ENCODE measurements at places on chromosomes 4 and X.

DNA sequence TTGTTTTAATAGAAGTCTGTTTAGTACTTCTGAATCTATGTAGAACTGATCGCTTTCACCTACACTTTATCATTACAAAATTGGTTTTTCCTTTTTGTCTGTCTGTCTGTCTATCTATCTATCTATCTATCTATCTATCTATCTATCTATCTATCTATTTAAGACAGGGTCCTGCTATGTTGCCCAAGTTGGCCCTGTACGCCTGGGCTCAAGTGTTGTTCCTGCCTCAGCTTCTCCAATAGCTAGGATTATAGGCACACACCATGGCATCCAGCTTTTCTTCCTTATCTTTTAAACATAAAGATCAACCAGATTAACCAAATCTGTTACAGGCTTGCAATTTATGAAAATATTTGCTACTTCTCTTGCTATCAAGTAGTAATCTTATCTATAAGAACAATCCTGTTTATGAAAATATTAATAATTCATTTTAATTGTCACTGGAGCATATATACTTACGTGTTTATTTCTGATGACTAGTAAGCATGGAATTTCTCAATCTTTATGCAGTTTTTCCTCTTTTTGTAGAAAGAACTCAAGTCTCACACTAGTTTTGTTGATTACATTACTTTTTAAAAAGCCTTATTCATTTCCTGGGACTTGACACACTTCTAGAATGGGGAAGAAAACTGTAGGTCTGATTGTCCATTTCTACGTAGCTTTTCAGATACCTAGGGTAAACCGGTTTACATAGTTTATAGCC is 24.5 kb downstream of the KIAA0232 start:
- no peak for DNase-seq

GRCh38 chr4:47468706-47469365 is 5.3 kb upstream of the COMMD8 start:
- DNase-seq = no peak

- no peak for DNase-seq
These were observed 21.0 kb upstream of the RHOXF2 start for GRCh38 chrX:120137439-120137838.

DNA sequence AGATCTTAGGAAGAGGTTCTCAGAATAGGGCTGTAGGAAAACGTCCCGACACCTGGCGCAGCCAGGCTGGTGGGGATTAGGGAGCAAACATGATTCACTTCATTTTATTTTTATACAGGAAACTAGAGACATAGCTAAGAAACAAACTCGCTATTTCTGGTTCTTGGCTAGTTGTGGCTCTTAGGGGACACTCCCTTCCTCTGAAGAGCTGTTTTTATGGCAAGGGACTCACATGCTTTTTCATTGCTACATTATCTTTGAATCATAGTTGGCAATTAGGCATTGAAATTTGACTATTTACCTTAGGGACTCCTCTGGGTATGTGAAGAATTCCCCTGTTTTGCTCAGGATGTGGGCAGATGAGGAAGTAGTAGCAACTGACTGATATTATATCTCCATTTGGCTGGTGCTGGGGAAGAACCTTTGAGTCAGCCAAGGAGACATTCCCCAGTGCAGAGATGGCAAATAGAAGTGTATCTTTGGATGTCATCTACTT is 174.5 kb downstream of the SMIM20 start:
- DNase-seq = no peak

DNA sequence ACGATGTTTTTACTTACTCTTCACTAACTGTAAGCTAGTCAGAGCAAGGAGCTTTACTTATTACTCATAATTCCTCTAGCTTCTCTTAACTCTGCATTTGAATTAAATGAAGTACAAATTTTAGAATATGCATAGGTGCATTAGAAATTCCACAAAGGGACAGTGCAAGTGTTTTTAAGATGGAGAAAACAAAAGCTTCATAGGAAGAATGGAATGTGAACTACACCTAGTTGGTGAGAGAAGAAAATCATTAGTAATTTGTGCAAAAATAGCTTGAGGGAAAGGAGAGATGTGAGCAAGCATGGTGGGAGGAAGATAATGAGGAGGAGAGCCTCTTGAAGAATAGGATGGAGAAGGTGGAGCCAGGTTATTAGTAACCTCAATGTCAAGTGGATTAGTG is 77.5 kb upstream of the SMARCA5 start:
- DNase-seq = no peak

DNA sequence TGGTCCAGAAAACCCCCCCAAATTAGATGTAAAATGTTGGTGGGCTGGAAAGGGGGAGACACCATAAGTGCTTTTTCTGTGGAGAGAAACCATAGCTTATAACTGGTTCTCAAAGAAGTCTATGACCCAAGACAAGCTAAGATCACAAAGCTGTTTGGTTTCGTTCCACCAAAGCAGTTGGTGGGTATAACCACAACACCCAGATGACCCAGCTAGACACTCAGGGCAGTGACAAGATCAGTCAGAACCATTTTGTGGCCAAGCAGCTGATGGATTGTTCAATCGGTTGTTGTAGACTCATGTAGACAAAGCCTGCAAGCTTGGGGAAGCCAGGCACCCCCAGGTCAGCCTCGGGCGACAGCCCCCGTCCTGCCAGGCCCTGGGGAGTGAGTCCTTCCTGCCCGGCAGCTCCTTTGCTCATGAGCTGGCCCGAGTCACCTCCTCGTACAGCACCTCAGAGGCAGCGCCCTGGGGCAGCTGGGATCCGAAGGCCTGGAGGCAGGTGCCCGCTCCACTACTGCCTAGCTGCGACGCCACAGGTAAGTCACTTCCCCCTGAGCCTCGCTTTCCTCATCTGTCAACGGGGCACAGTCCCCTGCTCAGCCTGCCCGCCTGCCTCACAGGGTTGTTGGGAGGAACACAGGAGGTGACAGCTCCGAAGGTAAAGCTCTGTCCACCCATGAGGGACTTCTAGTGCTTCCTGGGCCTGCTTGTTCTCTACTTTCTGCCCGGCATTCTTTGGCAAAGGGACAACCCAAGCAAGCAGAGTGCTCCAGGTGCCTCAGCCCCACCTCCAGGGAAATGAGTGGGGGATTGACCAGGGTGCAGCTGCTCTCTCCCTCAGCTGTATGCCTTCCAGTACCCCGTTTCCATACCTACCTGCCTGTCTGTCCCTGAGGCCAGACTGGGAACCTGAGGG is 65.2 kb upstream of the MTM1 start:
- no peak for DNase-seq

DNA sequence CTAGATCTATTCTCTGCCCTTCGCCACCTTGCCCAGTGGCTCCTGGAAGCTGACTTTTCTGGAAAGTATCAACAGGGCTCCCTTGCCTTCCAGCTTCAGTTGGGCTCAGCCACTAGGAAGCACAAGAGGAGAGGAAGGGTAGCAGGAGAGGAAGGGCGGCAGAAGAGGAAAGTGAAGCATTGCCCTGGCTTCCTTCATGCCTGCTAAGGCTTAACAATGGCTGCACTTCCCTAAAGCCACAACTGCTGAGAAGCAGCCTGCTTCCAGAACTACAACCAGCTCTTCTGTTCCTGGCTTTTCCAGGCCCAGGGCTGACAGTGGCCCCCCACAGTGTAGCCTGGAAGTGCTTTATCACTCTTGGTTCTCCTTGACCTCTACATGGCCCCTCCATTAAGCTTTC is 29.1 kb upstream of the PGM2 start:
- no peak for DNase-seq

GRCh38 chrX:21379991-21380390 is 5.8 kb downstream of the CNKSR2 start:
- DNase-seq = no peak

DNA sequence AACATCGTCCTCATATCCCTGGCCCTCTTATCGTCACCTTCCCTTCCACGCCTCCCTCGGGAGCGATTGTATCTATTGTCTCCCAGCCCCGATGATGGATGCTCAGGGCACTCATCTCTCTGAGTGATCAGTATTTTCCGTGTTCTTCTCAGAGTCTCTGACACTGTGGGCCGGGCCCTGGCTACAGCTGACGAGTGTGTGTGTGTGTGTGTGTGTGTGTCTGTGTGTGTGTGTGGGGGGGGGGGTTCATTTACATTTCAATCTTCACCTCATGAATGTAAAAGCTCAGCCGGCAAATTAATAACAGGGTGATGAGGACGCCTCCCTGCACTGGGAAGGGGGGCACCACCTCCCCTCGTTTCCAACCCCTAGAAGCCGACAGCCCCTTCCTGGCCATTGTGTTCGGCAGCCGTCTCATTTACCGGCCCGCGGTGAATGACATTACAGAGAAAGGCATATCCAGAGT is 159.5 kb downstream of the SHOX start:
- no peak for DNase-seq

DNA sequence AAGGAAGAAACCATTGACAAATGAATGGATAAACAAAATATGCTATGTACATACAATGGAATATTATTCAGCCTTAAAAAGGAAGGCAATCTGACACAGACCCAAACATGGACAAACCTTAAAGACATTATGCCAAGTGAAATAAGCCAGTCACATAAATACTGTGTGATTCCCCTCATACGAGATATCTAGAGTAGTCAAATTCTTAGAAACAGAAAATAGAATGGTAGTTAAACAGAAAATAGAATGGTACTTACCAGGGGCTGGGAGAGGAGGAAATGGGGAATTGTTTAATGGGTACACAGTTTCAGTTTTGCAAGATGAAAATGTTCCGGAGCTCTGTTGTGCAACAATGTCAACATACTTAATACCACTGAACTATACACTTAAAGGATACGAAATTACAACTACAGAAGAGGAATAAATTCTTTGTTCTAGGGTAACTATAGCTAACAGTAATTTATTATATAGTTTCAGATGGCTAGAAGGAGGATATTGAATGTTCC is 47.8 kb upstream of the DUSP21 start:
- DNase-seq = no peak

GRCh38 chr4:5045097-5045496 is 6.2 kb upstream of the STK32B start:
- DNase-seq = no peak

DNA sequence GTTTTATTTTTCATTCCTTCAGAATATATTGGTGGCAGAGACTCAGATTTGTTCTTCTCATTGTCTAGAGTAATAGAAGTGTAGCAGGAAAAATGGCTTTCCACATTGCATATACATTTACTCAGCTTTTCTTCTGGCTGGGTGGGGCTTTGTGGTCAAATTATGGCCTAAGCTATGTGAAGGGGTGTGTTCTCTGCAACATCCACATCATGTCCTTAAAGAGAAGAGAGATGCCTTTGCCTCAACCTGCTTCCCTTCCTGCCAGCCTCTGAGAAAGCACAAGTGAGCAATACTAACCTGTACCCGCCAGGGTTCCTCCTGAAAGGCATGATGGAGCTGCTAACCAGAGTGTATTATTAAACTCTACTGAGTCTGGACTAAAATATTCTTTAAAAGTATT is 695.6 kb upstream of the FAM241A start:
- no peak for DNase-seq

GRCh38 chr4:47598320-47598719 is 113.2 kb downstream of the ATP10D start:
- DNase-seq = no peak

GRCh38 chr4:34469516-34469915 is 1774.8 kb downstream of the ARAP2 start:
- no peak for DNase-seq

DNA sequence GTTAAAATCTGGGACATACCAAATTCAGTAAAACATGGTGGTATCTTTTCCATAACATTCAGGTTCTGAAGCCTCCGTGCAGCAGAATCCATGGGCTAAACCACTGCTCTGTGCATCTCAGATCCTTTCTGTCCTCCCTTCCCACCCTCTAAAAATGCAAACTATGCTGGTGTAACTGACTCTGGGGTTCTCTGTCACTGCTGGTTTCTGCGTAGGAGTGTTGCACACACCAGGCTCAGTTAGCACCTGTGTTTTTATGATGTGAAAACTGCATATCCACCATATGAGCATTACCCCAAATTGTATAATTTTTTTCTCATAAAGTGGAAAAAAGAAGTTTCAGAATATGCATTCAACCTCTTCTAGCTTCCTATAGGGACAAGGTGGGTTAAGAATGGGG is 22.4 kb upstream of the IL21 start:
- DNase-seq = no peak

- DNase-seq = no peak
These were observed 2.5 kb upstream of the GABRA2 start for GRCh38 chr4:46392421-46392820.

- no peak for DNase-seq
These were observed 20.6 kb upstream of the MAML3 start for GRCh38 chr4:140174543-140174942.
